ENCODE measurements at places on chromosomes 1 and 21.

DNA sequence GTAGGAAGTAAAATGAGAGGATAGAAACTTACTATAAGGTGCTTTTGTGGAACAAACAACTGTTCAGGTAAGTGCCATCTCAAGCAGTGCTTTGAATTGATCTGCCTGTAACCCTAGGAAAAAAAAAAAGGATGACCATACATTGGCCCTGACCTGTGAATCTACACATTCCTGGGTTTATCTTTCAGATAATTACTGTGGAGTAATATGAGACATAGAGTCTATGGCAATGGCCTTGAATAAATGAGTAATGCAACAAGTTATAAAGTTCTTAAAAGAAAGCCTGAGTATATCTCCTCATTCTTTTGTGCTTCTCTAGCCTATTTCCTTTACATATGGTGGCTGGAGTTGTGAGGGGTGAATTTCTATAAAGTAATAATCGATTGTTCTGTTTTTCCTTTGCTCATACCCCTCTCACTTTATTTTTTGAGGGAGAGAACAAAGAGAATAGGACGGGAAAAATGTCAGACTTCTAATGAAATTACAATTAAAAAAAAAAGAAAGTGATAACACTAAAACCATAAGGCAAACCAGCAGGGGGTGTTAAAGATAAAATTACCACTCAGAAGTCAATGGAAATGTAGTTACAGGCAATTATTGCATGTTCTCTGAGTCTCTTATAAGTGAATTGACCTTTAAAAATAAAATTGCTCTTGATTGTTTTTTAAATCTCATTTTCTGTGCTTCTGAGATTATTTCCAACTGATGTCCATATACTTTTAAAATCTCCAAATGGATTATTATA is 12.4 kb upstream of the ATP1A1 start:
- no peaks in the 10 kb centered on the region for H3K27me3 ChIP-seq
- no peaks in the 10 kb centered on the region for H3K36me3 ChIP-seq
- H3K27ac ChIP-seq: no peak overlapping the region
- no peak overlapping the region for H3K4me3 ChIP-seq
- no peaks in the 10 kb centered on the region for H3K4me1 ChIP-seq

GRCh38 chr1:1677718-1678580 is 14.6 kb downstream of the SLC35E2B start:
- H3K4me1 ChIP-seq: no peaks in the 10 kb centered on the region
- H3K4me3 ChIP-seq: no peak overlapping the region
- no peaks in the 10 kb centered on the region for H3K27me3 ChIP-seq
- H3K27ac ChIP-seq: peak overlapping the region; percentile 36
- DNase-seq: no peak

- DNase-seq: no peak
- H3K27me3 ChIP-seq: no peaks in the 10 kb centered on the region
- no peaks in the 10 kb centered on the region for H3K4me1 ChIP-seq
- H3K4me3 ChIP-seq: no peak overlapping the region
These were observed 510.3 kb upstream of the TMPRSS15 start for GRCh38 chr21:18913914-18914313.

- no peak overlapping the region for H3K27ac ChIP-seq
- H3K4me1 ChIP-seq: no peaks in the 10 kb centered on the region
- H3K36me3 ChIP-seq: no peaks in the 10 kb centered on the region
These were observed 182.9 kb downstream of the FMN2 start for GRCh38 chr1:240274569-240274968.

- no peak overlapping the region for H3K27ac ChIP-seq
- DNase-seq: no peak
- no peaks in the 10 kb centered on the region for H3K36me3 ChIP-seq
- no peaks in the 10 kb centered on the region for H3K4me1 ChIP-seq
- H3K4me3 ChIP-seq: no peak overlapping the region
- H3K27me3 ChIP-seq: no peaks in the 10 kb centered on the region
These were observed 42.1 kb downstream of the NRIP1 start for GRCh38 chr21:15022608-15023261.

GRCh38 chr1:150487763-150488115 is 520 bp downstream of the TARS2 start:
- 0 out of 2 replicates have a peak overlapping the region, but pooled peaks have one; percentile 43 for H3K27ac ChIP-seq
- no peak for DNase-seq
- peak overlapping the region; percentile 91 for H3K4me3 ChIP-seq
- no peaks in the 10 kb centered on the region for H3K27me3 ChIP-seq

- no peak overlapping the region for H3K27ac ChIP-seq
- H3K4me3 ChIP-seq: no peak overlapping the region
- H3K36me3 ChIP-seq: no peaks in the 10 kb centered on the region
- DNase-seq: no peak
- no peaks in the 10 kb centered on the region for H3K27me3 ChIP-seq
These were observed 1.5 kb downstream of the A3GALT2 start for GRCh38 chr1:33319186-33319948.

- no peak overlapping the region for H3K27ac ChIP-seq
- no peaks in the 10 kb centered on the region for H3K27me3 ChIP-seq
- no peaks in the 10 kb centered on the region for H3K36me3 ChIP-seq
- DNase-seq: no peak
These were observed 213.2 kb downstream of the USH2A start for GRCh38 chr1:216210081-216210480.

- no peak overlapping the region for H3K4me3 ChIP-seq
- H3K36me3 ChIP-seq: no peaks in the 10 kb centered on the region
These were observed 64.4 kb upstream of the BARHL2 start for GRCh38 chr1:90781534-90781933.

DNA sequence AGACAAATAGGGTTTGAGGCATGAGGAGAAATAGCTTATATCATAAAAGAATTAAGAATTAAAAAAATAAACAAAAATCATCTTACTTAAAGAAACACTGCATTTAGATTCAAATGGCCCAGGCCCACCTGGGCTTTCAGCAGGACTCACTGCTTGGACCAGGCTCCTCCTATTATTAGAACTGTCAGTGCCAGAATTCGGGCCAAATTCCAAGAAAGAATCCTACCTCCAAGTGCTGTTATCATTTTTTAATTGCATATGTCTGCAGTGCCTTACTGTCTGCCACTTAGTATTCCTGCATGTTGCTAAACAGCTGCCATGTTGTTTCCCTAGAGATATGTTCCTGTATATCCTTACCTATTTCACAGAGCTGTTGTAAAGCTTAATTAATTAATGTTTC is 112.0 kb downstream of the BARHL2 start:
- no peak for DNase-seq
- no peak overlapping the region for H3K27ac ChIP-seq
- no peaks in the 10 kb centered on the region for H3K27me3 ChIP-seq
- H3K36me3 ChIP-seq: no peaks in the 10 kb centered on the region
- H3K4me1 ChIP-seq: no peaks in the 10 kb centered on the region

GRCh38 chr1:230270185-230270558 is 156.0 kb downstream of the PGBD5 start:
- DNase-seq: no peak
- H3K27ac ChIP-seq: no peak overlapping the region
- H3K36me3 ChIP-seq: 0 out of 2 replicates have a peak, but pooled peaks cover 3% of the 10 kb centered on the region
- no peak overlapping the region for H3K4me3 ChIP-seq

DNA sequence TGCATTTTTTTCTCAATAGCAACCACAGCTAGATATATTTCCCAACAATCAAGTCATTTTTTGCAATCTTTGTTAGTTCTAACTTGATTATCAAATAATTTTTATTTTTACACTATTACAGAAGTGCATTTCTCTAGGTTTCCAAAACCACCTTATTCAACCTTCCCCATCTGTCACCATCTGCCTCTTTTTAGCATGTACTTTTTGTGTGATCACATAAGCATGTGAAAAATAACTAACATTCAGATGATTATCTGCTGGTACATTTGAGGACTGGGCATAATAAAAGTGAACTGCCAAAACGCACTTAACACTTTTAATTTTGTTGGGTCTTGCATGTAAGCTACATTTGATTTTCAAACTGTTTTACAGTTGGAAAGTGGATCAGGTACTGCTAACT is 291.5 kb downstream of the AKT3 start:
- H3K4me1 ChIP-seq: no peaks in the 10 kb centered on the region
- no peak overlapping the region for H3K27ac ChIP-seq
- H3K27me3 ChIP-seq: no peaks in the 10 kb centered on the region

DNA sequence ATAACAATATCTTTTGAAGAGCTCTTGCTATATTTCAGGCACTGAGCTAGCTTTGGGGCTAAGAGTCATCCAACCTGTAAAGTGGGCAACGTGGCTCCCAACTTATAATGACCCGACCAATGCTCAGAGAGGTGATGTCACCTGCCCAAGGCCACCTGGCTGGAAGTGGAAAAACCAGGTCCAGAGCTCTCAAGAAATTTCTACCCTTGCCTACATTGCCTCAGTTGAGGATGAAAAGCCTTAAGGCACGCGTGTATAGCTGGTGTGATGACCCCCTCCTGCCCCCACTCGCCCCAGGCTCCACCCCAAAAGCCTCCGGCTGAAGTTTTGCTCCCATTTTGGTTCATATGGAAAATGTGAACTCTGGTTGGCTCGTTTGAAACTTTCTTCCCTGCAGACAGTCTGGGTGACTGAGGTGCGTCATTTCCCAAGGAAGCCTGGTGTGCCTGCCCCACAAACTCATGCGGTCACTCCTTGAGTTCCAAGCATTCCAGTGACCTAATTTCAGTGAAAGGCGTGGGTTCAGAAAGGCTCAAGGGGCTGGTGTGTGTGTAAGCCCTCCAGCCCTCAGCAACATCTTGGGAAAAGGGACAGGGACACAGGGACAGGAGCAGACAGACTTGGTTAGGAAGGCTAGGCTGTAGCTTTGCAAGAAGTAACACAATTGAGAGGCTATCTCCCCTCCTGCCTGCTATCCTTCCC is 20.5 kb downstream of the HTR1D start:
- peaks cover 14% of the 10 kb centered on the region for H3K36me3 ChIP-seq
- no peak overlapping the region for H3K4me3 ChIP-seq
- no peak overlapping the region for H3K27ac ChIP-seq
- no peak for DNase-seq
- H3K4me1 ChIP-seq: 0 out of 2 replicates have a peak, but pooled peaks cover 3% of the 10 kb centered on the region

DNA sequence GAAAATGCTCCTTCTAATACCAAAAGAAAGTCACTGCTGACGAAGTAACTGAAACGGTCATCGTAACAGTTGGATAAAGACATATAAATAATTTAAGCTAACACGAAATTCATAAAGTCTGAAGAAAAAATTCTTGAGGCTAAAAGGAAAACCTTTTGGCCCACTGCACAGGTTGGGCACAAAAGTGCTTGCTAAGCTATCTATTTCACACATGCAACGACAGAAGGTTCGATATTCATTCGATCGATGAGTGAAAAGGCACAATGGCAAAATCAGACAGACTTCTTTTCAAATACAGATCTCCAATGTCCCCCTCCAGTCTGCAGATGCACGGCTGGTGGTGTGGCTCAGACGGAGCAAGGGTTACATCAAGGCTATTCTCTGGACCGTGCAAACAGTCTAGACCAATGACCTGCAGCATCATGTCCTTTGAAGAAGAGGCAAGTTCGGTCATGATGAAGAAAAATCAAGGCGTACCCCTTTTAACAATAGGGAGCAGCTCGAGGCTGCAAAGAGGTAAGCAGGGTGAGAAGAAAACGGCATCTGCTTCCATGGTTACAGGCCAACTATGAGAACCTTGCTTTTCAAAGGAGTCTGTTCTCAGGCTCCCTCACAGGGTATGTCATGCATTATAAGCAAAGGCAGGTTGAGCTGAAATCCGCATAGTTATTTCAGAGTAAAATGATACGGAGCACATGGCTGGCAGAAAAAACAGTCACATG is 579.6 kb downstream of the USP25 start:
- no peak overlapping the region for H3K4me3 ChIP-seq
- H3K36me3 ChIP-seq: no peaks in the 10 kb centered on the region
- no peaks in the 10 kb centered on the region for H3K27me3 ChIP-seq
- H3K27ac ChIP-seq: no peak overlapping the region
- no peaks in the 10 kb centered on the region for H3K4me1 ChIP-seq

DNA sequence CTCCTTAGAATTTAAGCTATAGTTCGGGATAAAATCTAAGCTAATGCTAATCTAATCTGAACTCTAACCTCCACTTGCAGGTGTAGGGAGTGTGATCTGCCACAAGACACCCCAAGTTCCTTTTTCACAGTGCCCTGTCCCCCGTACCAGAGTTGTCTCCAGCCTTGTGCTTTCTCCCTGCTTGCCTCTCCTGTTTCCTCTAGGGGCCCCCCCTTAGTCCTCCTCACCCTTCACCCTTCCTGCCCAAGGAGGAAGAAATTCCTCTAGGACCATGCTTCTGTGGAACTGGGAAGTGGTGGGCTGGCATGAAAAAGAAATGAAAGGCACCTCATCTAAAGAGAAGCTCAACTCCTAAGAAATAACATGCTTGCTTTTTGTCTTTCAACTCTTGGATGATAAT is 50.2 kb upstream of the BCL9 start:
- no peaks in the 10 kb centered on the region for H3K36me3 ChIP-seq
- DNase-seq: no peak
- H3K27me3 ChIP-seq: no peaks in the 10 kb centered on the region
- no peak overlapping the region for H3K27ac ChIP-seq

DNA sequence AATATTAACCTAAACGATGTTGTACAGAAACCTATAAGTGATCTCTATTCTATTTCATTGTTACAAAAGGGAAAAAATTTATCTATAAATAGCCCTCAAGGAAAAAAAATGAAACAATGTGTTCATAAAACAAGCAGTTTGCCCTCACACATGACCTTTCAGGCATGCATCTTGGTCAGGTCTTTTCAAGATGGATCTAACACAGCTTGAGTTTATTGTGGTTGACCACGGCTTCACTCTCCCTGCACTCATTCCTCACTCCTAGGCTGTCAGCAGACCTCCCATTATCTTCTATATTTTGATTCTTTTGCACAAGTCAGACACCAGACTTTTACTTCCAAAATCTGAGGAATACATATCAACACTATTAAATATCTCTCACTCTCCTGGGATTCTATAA is 544.3 kb downstream of the KCNT2 start:
- no peak overlapping the region for H3K4me3 ChIP-seq
- H3K27me3 ChIP-seq: no peaks in the 10 kb centered on the region
- DNase-seq: no peak
- no peaks in the 10 kb centered on the region for H3K36me3 ChIP-seq
- H3K4me1 ChIP-seq: no peaks in the 10 kb centered on the region

DNA sequence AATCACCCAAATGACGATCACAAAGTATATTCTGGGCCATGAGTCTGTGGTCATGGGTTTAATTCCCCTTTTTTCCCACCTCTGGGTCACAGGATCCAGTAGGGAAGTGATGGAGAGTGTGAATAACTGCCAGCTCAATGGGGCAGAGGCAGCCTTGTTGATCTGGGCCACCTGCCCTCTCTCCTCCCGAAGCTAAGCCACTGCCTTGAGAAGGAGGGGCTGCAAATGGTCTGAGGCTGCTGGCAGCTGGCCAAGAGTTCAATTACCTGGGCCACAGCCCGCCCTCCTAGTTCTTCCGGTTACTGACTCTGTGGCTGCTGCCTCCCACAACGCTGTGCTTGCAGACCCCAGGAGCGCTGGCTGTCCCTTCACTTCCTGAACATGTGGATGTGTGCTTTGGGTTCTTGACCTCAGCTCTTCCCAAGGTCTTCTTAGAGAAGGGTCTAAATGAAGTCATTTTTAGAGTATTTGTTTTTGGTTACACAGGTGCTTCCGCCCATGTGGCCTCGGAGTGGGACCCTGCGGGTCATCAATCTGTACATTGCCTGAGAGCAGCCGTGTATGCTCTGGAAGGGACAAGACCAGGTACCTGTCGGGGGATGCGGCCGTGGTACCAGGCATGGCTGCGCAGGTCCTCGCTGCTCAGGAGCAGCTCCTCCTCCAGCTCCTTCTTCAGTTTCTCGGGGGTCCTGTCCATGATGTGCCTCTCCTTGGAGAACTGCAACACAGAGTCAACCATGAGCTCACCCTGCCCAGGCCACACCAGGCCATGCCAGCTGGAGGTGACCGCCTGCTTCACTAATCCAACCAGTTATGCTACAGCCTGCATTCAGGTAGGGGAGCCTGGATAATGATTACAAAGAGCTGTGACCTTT is 89.7 kb downstream of the BCAR3 start:
- DNase-seq: no peak
- H3K4me3 ChIP-seq: no peak overlapping the region
- H3K4me1 ChIP-seq: peaks cover 14% of the 10 kb centered on the region
- peaks cover 4% of the 10 kb centered on the region for H3K36me3 ChIP-seq

All from H1 (cell line).